Esophagus squamous epithelium (tissue), 5 donors: ENCODE measurements at places on chromosomes 2 and 18.

- no peak overlapping the region for H3K27ac ChIP-seq
- H3K4me1 ChIP-seq = no peaks in the 10 kb centered on the region
- no peak overlapping the region for H3K4me3 ChIP-seq
- DNase-seq = no peak
- no peaks in the 10 kb centered on the region for H3K36me3 ChIP-seq
Observed at GRCh38 chr2:19747310-19748072, 154.3 kb downstream of the TTC32 start.

GRCh38 chr2:24922556-24922955 lies 2.5 kb upstream of the ADCY3 start:
- peaks cover 26% of the 10 kb centered on the region for H3K4me1 ChIP-seq
- DNase-seq = no peak
- no peaks in the 10 kb centered on the region for H3K27me3 ChIP-seq

- no peaks in the 10 kb centered on the region for H3K27me3 ChIP-seq
- H3K27ac ChIP-seq = no peak overlapping the region
- H3K36me3 ChIP-seq = no peaks in the 10 kb centered on the region
Observed at GRCh38 chr18:68354176-68354575, 360.7 kb downstream of the TMX3 start.

DNA sequence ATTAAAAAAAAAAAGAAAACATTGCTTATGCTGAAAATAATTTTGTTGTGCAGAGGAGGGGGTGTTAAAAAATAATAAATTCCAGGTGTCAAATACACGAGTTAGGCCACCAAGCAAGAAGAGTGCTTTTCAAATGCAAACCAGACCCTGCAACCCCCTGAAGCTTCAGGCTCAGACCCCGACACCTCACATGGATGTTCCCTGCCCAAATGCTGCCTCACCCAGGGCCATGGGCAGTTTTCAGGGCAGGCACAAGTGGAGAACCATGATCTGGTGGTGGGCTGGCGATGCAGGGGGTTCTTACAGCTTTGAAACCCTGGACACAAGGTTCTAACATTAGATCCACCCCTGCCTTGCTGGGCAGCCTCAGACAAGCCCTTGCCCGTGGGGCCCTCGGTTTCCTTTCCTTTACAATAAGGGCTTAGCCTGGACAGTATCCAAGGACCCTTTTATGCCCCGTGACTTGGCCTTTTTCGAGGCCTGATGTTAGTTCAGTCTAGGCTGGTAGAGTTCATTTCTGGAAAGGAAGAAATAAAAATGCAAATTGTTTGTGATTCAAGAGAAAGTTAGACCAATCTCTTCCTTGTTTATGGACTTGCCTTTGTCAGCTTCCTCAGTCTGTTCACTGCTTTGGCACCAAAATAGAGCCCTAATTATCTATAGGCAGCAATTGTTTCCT lies 168.7 kb downstream of the DDX1 start:
- H3K27ac ChIP-seq = no peak overlapping the region
- no peak overlapping the region for H3K4me3 ChIP-seq
- H3K4me1 ChIP-seq = no peaks in the 10 kb centered on the region
- no peaks in the 10 kb centered on the region for H3K27me3 ChIP-seq

DNA sequence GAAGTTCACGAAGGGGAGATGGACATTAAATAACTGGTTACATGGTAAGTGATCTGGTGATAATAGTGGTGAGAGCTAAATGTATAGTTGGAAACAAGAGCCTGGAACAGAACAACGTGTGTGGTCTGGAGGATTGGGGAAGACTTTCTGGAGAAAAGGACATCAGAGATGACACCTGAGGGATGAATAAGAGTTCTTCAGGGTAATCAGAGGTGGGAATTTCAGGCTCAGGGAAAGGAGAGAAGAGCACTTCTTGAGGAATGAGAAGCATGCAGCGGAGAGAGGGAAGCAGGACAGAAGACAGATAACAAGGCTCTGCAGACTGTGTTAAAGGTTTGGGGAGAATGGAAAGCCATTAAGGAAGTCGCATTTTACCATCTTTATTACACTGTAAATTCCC lies 450.7 kb downstream of the TNS1 start:
- no peak overlapping the region for H3K4me3 ChIP-seq
- no peak overlapping the region for H3K27ac ChIP-seq
- peaks cover 14% of the 10 kb centered on the region for H3K4me1 ChIP-seq

GRCh38 chr18:60543646-60544045 lies 171.1 kb upstream of the MC4R start:
- no peak for DNase-seq
- no peak overlapping the region for H3K27ac ChIP-seq
- no peaks in the 10 kb centered on the region for H3K4me1 ChIP-seq
- no peaks in the 10 kb centered on the region for H3K36me3 ChIP-seq
- no peaks in the 10 kb centered on the region for H3K27me3 ChIP-seq

GRCh38 chr2:174436351-174436750 lies 40.8 kb downstream of the SCRN3 start:
- H3K27me3 ChIP-seq = no peaks in the 10 kb centered on the region
- no peak overlapping the region for H3K27ac ChIP-seq
- H3K36me3 ChIP-seq = no peaks in the 10 kb centered on the region
- no peak overlapping the region for H3K4me3 ChIP-seq
- no peaks in the 10 kb centered on the region for H3K4me1 ChIP-seq

GRCh38 chr2:236259371-236259770 lies 4.8 kb downstream of the ASB18 start:
- H3K27me3 ChIP-seq = no peaks in the 10 kb centered on the region
- no peaks in the 10 kb centered on the region for H3K36me3 ChIP-seq
- no peaks in the 10 kb centered on the region for H3K4me1 ChIP-seq
- no peak for DNase-seq
- no peak overlapping the region for H3K27ac ChIP-seq
- H3K4me3 ChIP-seq = no peak overlapping the region

DNA sequence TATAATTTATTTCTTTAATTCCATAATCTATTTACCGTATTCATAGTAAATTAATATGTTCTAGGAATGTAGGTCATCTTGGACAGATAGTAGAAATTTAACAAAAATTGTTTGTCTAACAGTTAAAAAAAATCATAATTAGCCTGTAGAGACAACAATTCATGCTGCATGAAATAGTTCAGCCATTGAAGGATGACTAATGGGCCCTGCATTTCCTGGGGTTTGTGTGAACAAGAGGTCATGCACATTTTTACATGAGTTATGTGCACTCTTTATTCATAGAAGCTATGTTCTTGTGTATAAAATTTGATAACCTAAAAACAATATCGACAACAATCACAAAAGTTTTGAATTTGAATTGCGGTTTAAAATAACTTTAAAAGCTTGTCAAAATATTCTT lies 1663.6 kb downstream of the SUCLG1 start:
- no peaks in the 10 kb centered on the region for H3K27me3 ChIP-seq
- no peak overlapping the region for H3K27ac ChIP-seq
- no peak for DNase-seq
- H3K4me1 ChIP-seq = no peaks in the 10 kb centered on the region
- no peak overlapping the region for H3K4me3 ChIP-seq

DNA sequence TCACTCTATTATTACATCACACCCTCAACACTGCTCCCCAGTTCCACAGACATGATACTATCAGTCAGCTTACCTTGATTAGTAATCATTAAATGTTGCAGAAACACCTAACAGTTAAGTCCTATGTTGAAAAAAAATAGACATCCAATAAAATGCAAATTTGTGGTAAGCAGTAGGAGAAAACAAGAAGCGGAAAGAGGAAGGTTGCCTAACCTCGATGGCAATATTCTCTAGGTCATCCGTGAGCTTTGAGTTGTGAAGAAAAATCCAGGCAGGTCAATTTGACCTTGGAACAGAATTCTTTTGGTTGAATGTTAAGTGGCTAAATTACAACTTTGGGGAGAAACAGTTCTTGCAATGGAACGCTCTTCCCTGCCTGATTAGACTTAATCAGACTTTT lies 264.4 kb downstream of the AFF3 start:
- no peaks in the 10 kb centered on the region for H3K27me3 ChIP-seq
- no peak overlapping the region for H3K27ac ChIP-seq
- no peaks in the 10 kb centered on the region for H3K36me3 ChIP-seq
- no peak overlapping the region for H3K4me3 ChIP-seq

DNA sequence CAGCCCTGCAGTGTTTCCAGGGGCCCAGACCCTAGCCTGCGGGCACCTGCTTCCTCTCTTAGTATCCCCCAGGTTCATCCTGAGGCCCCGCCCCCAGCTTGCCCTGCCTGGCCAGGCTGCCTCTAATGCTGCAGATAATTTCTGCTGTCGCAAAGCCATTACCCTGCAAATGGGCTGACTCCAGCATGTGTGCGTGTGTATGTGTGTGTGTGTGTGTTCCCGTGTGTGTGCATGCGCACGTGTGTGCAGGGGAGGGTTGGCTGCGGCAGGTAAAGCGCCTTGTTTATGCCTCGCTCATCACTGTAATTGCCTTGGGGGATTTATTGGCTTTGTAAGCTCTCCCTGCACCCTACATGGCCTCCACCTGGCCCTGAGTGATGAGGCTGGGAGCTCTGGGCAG lies 7.6 kb upstream of the PRSS56 start:
- no peaks in the 10 kb centered on the region for H3K27me3 ChIP-seq
- H3K36me3 ChIP-seq = no peaks in the 10 kb centered on the region
- DNase-seq = no peak
- H3K27ac ChIP-seq = no peak overlapping the region
- no peaks in the 10 kb centered on the region for H3K4me1 ChIP-seq
- H3K4me3 ChIP-seq = no peak overlapping the region

DNA sequence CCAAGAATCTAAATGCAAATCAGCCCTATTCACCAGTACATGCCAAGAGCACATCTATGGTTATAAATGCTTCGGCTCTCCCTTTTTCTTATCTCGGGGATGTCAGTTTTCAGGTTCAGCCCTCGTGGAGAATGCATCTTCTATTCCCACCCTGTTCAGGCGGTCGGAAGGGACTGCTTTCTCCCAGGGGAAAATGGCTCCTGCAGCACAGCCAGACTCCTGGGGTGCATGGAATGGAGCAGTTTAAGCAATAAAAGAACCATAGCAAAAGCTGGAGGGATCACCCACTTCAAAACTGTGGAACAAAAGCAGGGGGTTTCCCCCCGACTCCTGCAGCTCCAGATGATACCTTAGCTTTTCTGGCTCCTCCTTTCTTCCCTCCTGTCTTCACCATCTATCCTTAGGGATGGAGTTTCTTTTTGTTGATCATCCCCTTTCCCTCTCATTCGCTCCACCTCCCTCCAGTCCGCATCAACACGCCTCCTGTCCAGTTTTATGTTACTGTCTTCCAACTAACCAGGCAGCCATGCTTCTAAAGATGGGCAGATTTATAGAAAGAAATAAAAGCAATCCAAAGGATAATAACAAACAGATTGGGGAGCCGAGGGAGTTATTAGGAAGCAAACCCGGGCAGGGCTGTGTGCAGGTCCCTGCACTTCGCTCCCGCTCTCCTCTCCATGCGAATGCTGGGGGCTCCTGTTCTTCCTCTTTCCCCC lies 356.2 kb upstream of the SMIM21 start:
- H3K4me3 ChIP-seq = no peak overlapping the region
- H3K27me3 ChIP-seq = no peaks in the 10 kb centered on the region
- no peaks in the 10 kb centered on the region for H3K36me3 ChIP-seq
- no peak for DNase-seq

DNA sequence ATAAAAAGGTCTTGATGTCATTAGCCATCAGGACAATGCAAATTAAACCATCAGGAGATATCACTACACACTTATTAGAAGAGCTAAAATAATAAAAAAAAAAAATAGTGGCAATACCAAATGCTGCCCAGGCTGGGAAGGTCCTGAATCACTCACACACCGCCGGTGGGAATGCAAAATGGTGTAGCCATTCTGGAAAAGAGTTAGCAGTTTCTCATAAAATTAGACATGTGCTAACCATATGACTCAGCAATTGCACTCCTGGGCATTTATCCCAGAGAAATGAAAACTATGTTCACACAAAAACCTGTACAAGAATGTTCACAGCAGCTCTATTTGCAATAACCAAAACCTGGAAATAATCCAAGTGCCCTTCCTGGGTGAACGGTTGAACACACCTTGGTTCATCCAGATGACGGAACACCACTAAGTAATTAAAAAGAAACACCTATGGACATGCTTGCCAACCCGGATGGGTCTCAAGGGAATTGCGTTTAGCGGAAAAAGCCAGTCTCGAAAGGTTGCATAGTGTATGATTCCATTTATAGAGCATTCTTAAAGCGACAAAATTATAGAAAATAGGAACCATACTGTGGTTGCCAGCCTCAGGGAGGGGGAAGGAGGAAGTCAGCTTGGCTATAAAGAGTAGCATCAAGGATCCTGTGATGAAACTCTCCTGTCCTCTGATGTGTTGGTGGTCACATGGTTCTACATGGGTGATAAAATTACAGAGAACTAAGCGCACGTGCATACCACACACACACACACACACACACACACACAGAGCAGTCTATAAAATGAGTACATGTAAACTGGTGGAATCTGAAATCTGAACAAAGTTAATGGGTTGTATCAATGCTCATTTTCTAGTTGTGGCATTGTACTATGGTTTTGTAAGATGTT lies 4.6 kb downstream of the MBP start:
- no peaks in the 10 kb centered on the region for H3K27me3 ChIP-seq
- no peaks in the 10 kb centered on the region for H3K36me3 ChIP-seq
- peaks cover 19% of the 10 kb centered on the region for H3K4me1 ChIP-seq

GRCh38 chr2:213015387-213016165 lies 135.8 kb downstream of the IKZF2 start:
- no peak overlapping the region for H3K4me3 ChIP-seq
- DNase-seq = no peak
- H3K27ac ChIP-seq = no peak overlapping the region
- no peaks in the 10 kb centered on the region for H3K4me1 ChIP-seq
- no peaks in the 10 kb centered on the region for H3K27me3 ChIP-seq

DNA sequence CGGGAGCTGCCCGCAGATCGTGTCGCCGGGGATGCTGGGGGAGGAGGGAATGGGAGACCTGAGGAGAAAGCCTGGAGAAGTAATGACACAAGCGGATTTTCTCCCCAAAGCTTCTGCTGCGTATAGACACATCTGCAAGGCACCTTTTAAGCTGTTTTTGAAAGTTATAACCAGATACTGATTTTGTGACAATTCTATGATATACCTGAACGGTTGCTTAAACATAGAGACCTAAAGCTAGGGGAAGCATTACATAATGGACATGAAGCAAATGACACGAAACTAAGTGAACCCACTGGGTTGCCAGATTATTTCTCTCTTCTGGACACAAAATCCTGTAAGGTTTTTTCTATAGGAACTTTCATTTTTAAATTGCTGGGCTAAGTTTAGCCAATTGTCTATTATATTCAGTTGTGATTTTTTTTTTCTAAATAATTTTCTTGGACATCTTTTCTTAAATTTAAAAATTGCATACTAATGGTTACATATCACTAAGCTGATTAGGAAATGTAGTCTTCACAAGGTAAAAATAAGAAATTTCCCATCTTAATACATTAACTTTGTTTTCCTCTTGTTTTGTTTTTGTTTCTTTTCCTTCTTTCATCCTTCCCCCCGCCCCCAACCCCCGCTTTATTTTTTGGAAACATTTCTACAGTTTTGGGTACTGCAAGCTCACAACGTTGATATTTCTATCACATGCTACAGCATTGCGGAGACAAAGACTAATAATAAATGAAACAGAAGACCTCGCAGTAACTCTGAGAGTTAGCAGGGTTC lies 1.3 kb downstream of the OSBPL6 start:
- DNase-seq = no peak
- H3K4me1 ChIP-seq = no peaks in the 10 kb centered on the region
- H3K4me3 ChIP-seq = peak overlapping the region; percentile 71
- peak overlapping the region; percentile 98 for H3K27ac ChIP-seq
